ENCODE measurements at places on chromosomes 12 and 14. TPM values are rescaled to one million over a fixed set of nuclear protein-coding genes. Genes with fewer than 3 reads are reported as not detected.

GRCh38 chr12:66573605-66574004 is 105.3 kb downstream of the GRIP1 start:
- no peak for DNase-seq

GRCh38 chr14:85291731-85292130 is 238.2 kb upstream of the FLRT2 start:
- no peak for DNase-seq

DNA sequence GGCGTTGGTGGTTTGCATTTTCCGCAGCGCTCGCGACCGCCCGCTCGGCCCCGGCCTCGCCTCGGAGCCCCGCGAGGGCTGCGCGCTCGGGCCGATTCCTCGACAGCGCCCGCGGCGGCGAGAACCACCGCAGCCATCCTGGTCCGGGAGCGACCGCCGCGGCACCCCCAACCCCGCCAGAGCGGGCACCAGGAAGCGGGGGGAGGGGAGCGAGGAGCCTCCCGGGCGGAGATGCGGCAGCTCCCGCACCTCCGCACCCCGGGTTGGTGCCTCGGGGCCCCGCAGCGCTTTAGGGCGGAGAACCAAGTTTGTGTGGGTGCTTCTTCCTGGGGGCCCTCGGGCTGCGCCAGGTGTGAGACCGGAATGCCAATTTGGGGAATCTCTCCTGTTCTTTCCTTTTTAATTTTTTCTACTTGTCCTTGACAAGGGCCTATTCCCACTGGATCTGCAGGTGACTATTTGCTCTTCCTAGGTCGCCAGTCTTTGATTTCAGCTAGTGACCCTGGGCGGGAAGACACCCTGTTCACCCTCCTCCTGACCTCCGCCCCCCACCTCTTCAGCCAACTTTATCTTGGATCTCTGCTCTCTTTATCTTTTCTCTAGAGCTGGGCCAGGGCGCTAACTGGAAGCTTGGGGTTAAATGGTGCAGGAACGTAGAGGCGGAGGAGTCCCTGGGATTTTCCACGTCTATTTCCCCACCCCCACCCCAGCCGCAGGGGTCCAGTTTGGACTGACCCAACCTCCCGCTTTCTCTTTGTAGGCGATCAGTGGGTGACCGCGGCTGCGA is at the start of gene SOCS2:
Gene SOCS2, plus strand, starts transcription at position 751 of the 787 bp plus-strand sequence. CDS start 223 bp downstream, outside the sequence.
- DNase-seq = no peak

DNA sequence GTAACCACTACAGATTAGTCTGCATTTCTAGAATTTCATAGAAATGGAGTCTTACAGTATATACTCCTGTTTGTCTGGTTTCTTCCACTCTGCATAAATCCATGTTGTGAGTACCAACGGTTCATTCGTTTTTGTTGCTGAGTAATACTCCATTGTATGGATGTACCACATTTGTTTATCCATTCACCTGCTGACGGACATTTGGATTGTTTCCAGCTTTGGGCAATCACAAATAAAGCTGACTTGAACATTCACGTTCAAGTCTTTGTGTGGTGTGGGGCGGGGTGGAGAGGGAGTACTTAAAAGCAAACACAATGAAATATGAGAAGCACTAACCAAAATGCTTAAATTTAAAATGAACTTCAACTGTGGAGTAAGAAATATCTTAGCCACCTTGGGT is 7.1 kb downstream of the HECTD4 start:
- no peak for DNase-seq

GRCh38 chr12:128829861-128830504 is 6.2 kb upstream of the SLC15A4 start:
- no peak for DNase-seq

DNA sequence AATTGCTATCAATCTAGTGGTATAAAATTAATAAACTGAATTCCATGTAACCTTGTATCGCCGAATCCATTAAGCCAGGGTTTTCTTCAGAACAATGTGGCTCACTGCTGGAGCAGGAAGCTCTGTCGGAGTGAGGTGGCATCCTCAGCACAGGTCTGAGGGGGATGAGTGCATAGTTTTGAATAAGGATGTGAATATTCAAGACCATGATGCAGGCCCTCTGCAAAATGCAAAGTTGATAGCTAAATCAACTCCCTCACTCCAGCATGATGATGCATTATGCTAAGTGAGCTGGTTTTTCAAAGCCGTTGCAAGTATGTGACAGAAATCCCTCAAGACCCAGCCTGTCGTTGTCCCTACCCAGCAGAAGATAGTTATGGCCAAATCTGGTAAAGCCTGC is 53.0 kb downstream of the TRIM9 start:
- no peak for DNase-seq

DNA sequence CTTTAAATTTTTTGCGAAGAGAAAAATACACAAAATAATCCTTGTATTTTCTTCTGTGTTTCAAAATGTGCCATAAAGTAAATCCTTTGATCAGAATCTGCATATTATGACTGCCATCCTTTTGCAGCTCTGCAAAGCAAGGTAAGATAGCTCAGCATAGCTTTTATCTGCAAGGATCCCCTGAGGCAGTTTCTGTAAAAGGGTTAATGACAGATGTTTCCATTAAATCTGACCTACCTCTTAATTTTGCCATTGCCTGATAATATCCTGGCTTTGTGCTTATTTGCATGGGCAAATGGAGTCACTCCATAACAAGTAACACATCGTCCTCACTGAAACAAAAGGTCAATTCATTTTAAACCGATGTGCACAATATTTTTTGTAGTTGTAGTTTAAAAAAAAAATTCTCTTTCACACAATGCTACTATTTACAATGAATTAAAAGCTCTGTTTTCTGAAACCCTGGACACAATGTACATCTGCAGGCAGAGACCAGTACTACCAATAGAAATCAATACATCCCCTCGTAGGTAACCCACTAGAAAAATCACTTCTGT is 108.5 kb upstream of the SOX5 start:
- DNase-seq = no peak

- DNase-seq = no peak
These were observed 24.2 kb downstream of the ST8SIA1 start for GRCh38 chr12:22310275-22310674.

DNA sequence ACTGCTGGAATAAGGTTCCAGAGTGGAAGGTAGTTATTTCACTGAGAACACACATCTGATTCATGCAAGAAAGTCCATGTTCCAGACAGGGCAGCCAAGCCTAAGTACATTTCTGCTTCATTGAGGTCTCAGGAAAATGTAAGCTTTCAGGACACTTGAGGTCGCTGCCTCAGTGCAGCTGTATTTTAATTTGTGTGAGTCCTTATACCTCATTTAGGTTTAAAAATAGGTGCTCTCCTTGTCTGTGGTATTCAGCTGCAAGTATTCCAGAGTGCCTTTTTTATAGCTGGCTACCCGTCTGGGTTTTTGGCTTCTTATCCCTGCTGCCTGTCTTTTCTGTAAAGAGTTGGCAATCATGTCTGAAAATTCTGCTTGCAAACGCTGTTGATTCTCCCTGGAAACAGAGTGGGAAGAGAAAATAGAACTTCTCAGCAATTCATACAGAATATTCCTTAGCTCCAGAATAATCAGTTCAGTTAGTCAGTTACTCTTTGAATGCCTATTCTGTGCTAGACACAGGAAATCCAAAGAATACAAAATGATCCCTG is 45.3 kb upstream of the PLBD1 start:
- no peak for DNase-seq

- DNase-seq = no peak
These were observed 85.5 kb upstream of the FZD10 start for GRCh38 chr12:130076752-130077151.

GRCh38 chr14:98725191-98725590 is 546.8 kb downstream of the BCL11B start:
- no peak for DNase-seq

DNA sequence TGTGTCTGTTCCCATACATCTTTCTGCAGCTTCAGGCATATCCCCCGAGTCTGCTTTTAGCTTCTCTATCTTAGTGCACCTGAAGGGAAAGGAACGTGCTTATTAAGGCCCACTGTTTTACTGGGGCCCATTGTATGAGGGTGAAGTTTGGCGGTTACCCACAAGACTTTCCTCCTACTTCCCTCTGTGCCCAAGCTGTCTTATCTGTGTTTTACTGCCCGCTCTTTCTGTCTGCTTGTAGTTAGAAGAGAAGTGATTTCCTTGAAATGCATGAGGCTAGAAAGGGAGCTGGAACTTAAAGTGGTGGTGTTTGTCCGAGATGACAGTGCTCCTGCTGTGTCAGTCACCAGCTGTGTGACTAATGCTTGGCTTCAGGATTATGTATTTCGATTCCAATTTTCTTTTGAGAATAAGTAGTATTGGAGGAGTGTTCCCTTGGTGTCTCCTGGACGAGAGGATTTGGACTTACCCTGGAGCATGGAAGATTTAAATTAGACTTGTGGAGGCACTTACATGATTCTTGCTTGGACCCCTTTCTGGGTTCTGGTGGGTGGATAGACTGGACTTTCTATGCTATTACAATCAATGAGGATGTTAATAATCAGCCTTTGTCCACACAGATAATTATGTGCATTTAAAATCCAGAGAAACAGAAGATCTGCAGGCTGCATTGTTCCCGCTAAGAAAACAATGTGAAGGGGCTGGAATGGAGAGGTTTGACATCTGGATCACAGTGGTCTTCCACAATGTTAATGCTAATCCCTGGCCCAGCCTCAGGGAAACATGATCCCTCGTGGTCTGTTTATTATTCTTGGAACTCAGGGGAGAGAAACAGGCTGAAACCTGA is 13.9 kb upstream of the KRT86 start:
- DNase-seq = no peak

DNA sequence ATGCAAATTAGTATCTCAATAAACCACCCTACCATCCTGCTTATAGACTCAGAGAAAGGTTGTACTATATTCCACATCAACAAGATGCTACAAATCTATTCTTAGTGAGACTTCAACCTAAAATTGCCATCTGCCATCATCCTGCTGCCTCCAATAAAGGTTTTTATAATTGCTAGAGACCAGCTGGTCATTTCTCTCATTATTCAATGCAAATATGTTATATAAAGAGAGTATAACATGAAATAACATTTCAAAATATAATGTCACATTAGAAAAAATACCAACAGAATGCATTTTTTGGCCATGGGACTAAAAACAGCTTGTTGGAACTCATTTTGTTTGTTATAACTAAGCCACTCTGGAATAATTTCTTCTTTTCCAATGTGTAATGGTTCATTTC is 247.3 kb downstream of the LRIG3 start:
- DNase-seq = no peak

GRCh38 chr12:7035463-7035862 is 17.2 kb upstream of the LPCAT3 start:
- DNase-seq = no peak

DNA sequence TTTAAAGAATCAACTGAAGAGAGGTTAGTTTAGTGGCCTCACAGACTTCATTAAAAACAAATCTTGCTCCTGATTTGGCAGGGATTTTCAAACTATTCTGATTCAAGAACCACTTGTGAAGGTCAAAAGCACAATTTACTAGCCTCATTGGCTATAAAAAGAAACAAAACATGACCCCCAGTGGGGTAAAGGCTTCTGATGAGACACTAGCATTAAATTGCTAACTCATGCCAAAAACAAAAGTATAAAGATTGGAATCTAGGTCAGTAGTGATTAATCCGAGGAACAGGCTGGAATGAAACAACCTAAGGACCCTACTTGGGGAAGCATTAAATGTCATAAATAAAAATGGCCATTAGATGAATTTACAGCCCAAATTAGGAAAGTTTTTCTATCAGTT is 312.3 kb downstream of the PAWR start:
- DNase-seq = no peak

DNA sequence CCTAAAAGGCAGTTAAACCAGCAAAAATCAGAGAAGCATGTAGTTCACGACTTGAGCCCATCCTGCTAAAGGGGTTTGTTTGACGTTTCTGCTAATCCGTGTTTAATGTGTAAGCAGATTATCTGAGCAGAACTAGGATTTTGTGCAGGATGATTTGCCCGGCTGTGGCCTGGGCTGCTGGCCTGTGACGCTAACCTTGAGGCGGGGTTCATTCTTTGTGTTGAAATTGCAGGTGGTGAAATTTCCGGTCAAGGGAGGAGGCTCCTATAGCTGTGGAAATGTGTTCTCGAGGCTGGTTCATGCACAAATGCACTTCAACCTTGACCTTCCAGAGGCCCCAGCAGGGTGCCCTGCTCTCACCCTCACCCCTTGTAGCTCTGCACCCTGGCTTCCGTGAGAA is 63.7 kb downstream of the SLC24A4 start:
- DNase-seq = no peak

DNA sequence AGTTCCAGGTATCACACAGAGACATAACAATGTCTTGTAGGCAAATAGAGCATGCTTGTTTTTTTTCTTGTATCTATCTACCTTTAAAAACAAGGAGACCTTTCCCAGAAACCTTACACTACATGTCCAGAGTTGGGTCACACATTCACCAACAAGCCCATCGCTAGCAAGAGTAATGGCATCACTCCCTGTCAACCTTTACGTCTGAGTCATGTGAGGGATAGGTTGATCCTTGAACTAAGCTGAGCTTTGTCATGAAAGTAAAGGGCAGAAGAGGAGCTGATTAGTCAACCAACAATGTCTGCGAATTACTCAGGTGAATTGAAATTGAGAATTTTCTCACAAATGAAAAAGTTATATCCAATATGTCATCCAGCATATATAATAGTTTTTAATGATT is 219.4 kb downstream of the CNTN1 start:
- DNase-seq = no peak

GRCh38 chr12:2265461-2266167 is 212.8 kb downstream of the CACNA1C start:
- no peak for DNase-seq

GRCh38 chr14:75289840-75290388 is 11.3 kb downstream of the FOS start:
- no peak for DNase-seq

DNA sequence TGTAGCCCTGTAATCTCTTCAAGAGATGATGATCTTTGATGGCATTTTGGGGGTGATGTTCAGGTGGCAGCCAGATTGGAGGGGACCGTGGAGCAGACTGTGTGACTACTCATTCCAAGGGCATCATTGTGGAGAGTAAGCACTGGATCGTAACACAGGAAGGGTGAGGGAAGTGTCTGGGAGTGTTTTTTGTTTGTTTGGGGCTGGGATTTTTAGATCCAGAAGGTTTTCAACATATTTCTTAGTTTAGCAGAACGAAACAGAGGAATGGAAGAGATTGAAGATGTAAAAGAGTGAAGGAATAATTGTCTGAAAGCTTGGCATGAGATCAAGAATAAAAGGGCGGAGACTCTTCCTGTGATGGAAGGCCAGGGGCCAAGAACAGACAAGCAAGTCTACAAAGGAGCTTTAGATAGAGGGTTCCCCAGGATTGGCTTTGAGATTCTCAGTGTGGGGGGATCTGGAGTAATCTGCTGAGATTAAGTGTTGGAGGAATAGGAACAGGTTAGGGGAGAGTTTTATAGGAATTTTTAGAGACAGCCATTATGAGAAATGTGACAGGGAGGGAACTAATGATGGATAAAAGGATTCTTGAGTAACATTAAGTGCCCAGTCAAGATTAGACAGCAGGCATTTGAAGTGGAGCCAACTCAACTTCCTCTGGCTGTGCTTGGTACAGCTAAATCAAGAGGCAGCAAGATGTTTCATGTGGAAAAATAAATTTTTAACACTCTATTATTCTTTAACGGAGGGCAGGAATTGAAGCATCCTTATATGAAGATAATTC is 79.7 kb upstream of the REP15 start:
- DNase-seq = no peak

SRRM4 gene
- not detected for total RNA-seq

INHBC gene
- total RNA-seq = not detected

FGF23 gene
- total RNA-seq = not detected

GYS2 gene
- total RNA-seq = not detected

FBLN5 gene
- 2.5 TPM for total RNA-seq

LLPH gene
- 14.9 TPM for total RNA-seq

Data from pulmonary artery endothelial cell (primary cell).